Activated CD8-positive, alpha-beta memory T cell treated with anti-CD3 and anti-CD28 coated beads for 1 hour (primary cell): ENCODE measurements at places on chromosomes 5 and 9.

DNA sequence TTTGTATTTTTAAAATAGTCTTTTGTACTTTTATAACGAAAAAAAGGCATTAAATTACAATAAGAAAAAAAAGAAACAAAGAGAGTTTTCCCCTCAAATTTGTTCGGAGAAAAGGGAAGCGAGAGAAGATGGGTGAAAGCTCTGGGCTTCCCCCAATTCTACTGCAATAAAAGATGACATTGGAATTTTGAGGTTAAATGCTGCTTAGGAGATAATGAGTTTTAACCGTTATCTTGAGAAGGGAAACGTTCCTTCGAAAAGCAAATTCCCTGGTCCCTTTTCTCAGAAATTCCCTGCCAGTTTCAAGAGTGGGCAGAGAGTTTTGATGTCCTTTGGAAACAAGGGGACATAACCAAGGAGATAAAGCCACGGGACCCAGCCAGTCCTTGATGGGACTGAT is 18.4 kb upstream of the ERGIC1 start:
- DNase-seq, result no peak

DNA sequence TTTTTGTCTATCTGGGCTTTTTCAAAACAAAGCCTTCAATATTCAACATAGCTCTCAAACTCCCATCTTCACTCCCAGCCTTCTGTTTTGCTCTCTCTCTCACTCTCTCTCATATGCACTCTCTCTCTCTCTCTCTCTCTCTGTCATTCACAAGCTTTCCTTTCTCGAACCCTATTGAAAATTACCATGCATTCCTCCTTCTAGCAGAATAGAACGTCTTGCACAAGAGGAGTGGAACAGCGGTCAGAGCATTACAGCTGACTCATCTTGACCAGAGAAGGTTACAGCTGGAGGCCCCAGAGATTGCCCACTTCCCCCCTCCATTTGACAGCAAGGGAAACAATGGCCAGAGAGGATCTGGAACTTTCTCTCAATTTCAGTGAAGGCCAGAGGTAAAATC is 51.0 kb upstream of the LIFR start:
- no peak for DNase-seq

DNA sequence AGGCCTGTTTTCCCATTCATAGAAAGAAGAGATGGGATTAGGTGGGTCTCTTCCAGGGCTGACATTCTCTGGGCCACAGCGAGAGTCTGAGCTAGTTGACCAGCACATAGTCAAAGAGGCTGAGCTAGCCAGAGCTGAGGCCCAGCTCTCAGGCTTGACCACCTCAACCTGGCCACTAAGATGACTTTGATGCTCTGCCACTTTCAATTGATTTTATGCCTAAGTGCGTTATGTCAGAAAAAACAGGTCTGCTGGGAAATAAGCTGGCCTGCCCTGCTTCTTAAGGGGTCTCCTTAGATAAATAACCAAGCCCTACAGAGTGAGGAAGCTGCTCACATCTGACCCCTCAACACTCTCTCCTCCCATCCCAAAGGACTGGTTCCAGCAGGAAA is 20.0 kb upstream of the RAB14 start:
- DNase-seq, result no peak

DNA sequence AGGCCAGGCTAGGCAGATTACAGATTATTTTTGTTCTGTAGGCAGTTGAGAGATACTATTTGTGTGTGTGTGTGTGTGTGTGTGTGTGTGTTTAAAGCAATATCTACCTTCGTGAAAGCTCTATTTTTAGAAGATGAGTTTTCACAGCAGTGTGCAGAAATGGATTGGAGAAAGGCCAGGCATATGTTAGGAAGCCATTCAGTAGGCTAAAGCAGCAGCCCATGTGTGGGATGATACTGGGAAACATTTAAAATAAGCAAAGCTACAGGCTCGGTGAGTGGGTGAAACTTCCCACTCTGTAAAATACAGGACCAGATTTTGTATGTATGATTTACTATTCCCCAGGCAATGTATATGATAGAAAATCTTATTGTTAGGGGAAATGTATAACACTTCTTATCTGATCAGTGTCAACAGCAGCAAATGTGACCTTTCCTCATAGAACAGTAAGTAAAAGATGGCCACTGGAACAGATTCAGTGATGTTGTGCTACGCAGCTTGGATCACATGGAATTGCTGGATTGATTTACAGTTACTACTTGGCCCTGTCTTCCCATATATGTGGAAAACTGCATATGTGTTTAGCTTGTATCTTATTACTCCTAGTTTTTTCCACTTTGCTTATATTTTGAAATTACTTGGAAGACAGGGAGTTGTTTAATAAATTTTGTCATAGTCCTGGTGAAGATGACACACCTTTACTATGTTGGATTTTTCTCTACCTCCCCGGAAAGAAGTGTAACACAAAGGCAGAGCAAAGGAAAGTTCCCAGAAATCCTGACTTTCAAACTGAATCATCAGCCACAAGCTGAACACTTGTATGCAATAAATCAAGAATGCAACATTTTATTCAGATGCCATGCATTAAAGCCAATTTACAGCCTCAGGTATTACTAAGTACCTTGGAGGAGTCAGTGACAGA is 1077.7 kb upstream of the SEMA6A start:
- no peak for DNase-seq

GRCh38 chr9:111904026-111904425 is 7.4 kb downstream of the UGCG start:
- DNase-seq, result no peak

- DNase-seq, result no peak
Observed at GRCh38 chr9:110996436-110997220, 41.6 kb downstream of the LPAR1 start.

GRCh38 chr5:76754668-76755078 is 38.7 kb downstream of the F2R start:
- no peak for DNase-seq

GRCh38 chr5:166014256-166014655 is 2277.2 kb upstream of the WWC1 start:
- DNase-seq, result no peak

- DNase-seq, result no peak
Observed at GRCh38 chr9:22079873-22080341, 70.8 kb upstream of the CDKN2B start.

GRCh38 chr5:177507596-177508220 is 1.9 kb downstream of the DOK3 start:
- no peak for DNase-seq

GRCh38 chr5:119333421-119333851 is 22.4 kb upstream of the TNFAIP8 start:
- no peak for DNase-seq

DNA sequence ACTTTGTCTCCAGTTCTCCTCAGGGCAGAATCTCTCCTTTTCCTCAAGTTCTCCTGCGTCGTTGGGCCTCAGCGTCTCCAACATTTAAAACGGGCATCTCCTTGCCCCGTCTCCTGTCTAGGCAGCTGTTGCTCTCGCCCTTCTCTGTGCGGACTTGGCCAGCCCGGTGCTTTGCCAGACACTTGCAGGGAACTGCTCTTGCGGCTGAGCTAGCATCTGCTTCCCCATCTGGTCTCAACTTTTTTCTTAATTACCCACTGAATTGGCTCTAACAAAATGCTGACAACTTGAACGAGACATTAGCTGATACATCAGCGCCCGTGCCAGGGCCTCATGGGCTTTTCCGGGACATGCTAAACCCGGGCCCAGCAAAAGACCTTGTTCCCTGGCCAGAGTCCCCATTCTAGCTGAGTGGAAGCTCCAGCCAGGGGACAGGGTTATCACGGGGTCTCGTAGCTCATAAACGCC is 25.1 kb downstream of the ZNF618 start:
- DNase-seq, result no peak

- no peak for DNase-seq
Observed at GRCh38 chr5:102796498-102796897, 41.4 kb downstream of the PAM start.

- DNase-seq, result no peak
Observed at GRCh38 chr9:116355153-116355921, 201.7 kb downstream of the PAPPA start.

- no peak for DNase-seq
Observed at GRCh38 chr5:7398596-7399280, 2.8 kb downstream of the ADCY2 start.

DNA sequence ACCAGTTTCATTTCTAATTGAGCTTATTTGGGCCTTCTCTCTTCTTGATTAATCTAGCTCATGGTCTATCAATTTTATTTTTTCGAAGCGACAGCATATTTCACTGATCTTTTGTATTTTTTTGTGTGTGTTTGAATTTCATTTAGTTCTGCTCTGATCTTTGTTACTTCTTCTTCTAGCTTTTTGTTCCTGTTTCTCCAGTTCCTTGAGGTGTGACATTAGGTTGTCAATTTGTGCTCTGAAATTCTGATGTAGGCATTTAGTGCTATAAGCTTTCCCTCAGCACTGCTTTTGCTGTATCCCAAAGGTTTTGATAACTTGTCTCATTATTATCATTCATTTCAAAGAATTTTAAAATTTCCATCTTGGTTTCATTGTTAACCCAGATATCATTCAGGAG is 67.3 kb downstream of the STRBP start:
- no peak for DNase-seq
